ENCODE measurements at places on chromosomes 5 and 9.

- no peak for DNase-seq
These were observed 29.5 kb upstream of the CYFIP2 start for GRCh38 chr5:157236423-157236822.

GRCh38 chr5:169695025-169695625 is 58.0 kb downstream of the DOCK2 start:
- no peak for DNase-seq

DNA sequence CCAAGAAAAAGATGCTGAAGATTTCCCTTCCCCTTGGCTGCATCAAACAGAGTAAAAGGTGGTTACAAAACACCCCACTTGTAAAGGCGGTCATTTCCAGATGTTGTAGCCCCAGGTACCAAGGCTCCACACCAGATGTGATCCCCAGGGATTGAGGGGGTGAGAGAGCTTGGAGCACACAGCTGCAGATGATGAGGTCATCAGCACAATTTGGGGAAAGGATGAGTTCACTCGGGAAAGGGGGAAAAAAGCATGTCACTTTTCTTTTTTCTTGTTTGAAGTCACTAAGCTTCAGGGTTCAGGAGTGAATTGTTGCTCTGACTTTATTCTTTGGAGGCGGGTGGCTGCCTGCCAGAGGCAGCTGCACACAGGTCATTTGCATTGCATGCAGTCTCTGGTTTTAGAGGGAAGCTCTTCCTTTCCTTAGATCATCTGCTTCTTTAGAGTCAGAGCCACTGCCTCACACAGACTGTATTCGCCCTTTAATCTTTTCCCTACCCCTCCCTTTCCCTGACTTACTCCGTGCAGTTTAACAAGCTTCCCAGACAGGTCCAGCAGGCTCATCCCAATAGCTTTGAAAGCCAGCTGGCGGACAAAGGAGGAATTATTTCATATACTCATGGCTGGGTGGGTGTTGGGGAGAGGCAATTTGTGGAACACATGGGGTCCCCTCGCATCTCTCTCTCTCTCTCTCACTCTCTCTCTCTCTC is 409.3 kb upstream of the SLC24A2 start:
- DNase-seq = peak; percentile 52

- no peak for DNase-seq
These were observed 96.5 kb downstream of the GADD45G start for GRCh38 chr9:89701221-89701798.

DNA sequence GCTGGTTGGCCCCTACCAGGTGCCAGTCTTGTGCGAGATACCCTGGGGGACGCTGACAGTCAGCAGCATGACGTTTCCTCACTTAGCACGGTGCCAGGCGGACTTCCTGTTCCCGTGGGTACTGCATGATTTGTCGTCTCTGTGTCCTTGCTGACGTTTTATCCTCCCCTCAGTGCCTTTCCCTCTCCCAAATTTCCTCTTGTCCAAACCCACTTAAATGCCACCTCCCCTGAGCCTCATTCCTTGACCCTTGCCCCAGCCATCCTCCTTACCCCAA is 60.6 kb upstream of the SAP30L start:
- no peak for DNase-seq

- DNase-seq = peak; percentile 29
These were observed 133.3 kb upstream of the DMRT1 start for GRCh38 chr9:708182-708550.

GRCh38 chr5:173290477-173291131 is 37.6 kb downstream of the STC2 start:
- DNase-seq = no peak

DNA sequence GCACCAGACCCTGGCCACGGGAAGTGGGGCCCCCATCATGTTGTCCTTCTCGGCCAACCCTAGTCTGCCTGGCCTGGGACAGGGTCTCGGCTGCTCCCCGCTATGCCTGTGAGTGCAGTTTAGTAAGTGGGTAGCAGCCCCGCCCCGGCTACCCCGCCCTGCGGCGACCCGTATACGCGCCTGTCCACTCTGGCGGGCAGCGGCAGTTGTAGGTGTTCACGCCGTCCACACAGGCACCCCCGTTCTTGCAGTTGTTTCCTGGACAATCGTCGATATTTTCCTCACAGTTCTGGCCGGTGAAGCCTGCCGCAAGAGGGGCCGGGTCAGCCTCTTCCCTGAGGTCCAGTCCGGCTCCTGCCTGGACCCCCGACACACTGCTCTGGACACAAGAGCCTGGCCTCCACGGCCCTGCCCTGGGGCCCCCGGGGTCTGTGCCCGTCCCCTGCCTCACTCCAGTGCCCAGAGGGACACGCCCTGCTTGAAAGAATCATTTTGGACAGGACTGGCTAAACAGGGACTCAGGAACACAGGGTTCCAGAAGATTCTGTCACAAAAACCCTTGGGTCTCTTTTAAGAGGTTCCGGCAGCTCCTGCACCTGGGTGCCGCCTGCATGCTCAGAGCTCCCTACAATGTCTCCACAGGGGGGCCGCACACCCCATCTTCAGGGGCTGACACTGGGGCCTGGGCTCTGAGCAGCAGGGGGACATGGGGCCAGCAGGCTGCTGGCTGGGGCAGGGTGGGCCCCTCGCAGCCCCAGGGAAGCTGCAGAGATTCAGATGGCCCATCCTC is 26.4 kb downstream of the NOTCH1 start:
- no peak for DNase-seq

GRCh38 chr5:150377964-150378694 is 20.6 kb downstream of the TCOF1 start:
- peak; percentile 46 for DNase-seq

GRCh38 chr5:17743580-17744435 is 109.5 kb downstream of the TAF11L14 start:
- peak; percentile 55 for DNase-seq

DNA sequence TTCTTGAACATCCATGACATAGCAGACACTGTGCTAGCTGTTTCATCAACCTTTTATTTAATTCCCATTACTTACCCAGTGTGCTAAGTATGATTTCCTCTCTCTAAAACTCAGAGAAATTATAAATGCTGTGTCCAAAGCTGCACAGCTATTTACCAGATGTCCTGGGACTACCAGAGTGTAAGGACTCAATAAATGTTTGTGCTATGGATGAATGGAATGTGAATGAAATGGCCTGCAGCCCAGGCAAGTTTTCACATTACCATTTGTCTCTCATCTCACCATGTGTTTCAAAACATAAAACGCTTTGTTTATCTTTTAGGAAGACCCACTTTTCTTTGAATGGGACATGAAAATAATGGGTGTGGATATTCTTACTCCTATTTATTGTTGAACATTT is 96.2 kb downstream of the ARHGEF28 start:
- DNase-seq = no peak

GRCh38 chr9:21119093-21119770 is 22.4 kb downstream of the IFNW1 start:
- no peak for DNase-seq

GRCh38 chr9:130896233-130897014 is at the start of gene QRFP:
TSS of gene QRFP (minus strand) at chr9:130896812. CDS start at chr9:130893838, 2,974 bp downstream.
- DNase-seq = no peak

DNA sequence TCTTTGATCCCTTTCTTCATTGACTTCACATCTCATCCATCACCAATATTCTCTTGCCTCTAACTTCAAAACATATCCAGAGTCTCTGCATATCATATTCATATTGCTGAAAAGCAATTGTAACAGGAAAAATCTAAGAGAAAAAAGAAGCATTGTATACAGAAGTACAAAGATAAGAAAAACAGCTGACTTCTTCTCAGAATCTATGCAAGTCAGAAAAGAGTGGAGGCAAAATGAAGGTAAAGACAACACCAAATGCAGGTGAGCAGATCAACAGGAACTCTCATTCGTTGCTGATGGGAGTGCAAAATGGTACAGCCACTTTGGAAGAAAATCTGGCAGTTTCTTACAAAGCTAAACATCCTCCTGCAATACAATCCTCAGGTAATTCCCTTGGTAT is 155.6 kb downstream of the PHF2 start:
- DNase-seq = no peak

GRCh38 chr5:148839960-148840359 is 13.5 kb downstream of the ADRB2 start:
- no peak for DNase-seq

DNA sequence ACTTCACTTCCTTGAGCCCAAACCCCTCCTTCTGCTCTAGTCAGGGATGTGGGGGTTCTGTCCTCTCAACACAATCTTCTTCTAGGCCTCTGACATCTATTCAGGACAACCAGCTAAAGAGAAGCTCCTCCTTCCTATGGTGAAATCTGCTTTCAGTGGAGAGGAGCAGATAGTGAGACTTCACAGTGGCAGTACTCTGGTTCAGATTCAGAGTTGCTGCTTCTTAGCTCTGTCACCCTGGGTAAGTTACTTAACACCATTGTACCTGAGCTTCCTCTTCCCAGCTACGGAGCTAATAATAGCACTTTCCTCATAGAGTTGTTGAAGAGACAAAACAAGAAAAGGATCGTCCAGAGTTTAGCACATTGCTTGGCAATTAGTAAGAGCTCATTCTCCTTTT is 77.3 kb upstream of the LARP1 start:
- peak; percentile 74 for DNase-seq

GRCh38 chr9:69331444-69331843 is 6.4 kb downstream of the ENTREP1 start:
- peak; percentile 92 for DNase-seq

- DNase-seq = no peak
These were observed 204.1 kb upstream of the MEF2C start for GRCh38 chr5:89087128-89087527.
